ENCODE measurements at places on chromosomes 3 and 15.

GRCh38 chr3:149340310-149340933, 7.0 kb upstream of the TM4SF18 start:
- H3K36me3 ChIP-seq, result no peaks in the 10 kb centered on the region
- no peak overlapping the region for H3K27ac ChIP-seq
- peaks cover 16% of the 10 kb centered on the region for H3K27me3 ChIP-seq
- no peak overlapping the region for H3K4me3 ChIP-seq
- no peaks in the 10 kb centered on the region for H3K4me1 ChIP-seq
- DNase-seq, result no peak

- no peaks in the 10 kb centered on the region for H3K36me3 ChIP-seq
- DNase-seq, result no peak
- peaks cover 15% of the 10 kb centered on the region for H3K4me1 ChIP-seq
- no peak overlapping the region for H3K27ac ChIP-seq
- no peak overlapping the region for H3K4me3 ChIP-seq
These were observed 17.1 kb upstream of the HEG1 start for GRCh38 chr3:125072749-125073389.

DNA sequence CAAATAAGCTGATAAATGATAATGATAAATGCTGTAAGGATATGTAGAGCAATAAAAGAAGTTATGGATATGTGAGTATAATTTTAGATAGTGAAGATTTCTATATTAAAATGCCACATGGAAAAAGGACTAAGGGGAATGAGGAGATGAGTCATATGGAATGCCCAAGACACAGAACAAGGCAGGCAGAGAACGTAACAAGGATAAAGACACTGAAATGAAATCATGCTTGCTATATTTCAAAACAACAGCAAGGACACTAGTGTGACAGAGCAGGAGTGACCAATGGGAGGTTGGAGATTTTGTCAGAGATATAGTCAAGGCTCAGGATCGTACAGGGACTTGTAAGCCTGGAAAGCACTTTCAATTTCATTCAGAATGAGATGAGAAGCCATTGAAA, 621.5 kb upstream of the SEMA6D start:
- H3K27me3 ChIP-seq, result no peaks in the 10 kb centered on the region
- no peak for DNase-seq
- H3K36me3 ChIP-seq, result no peaks in the 10 kb centered on the region
- H3K27ac ChIP-seq, result no peak overlapping the region

GRCh38 chr3:23669541-23670255, 136.1 kb upstream of the UBE2E1 start:
- no peak overlapping the region for H3K4me3 ChIP-seq
- H3K4me1 ChIP-seq, result peaks cover 12% of the 10 kb centered on the region
- H3K36me3 ChIP-seq, result no peaks in the 10 kb centered on the region
- peaks cover 25% of the 10 kb centered on the region for H3K27me3 ChIP-seq
- DNase-seq, result no peak

GRCh38 chr15:24878153-24878552, 76.6 kb upstream of the SNRPN start:
- H3K27me3 ChIP-seq, result no peaks in the 10 kb centered on the region
- no peak for DNase-seq
- H3K4me3 ChIP-seq, result peak overlapping the region; percentile 61
- H3K27ac ChIP-seq, result no peak overlapping the region
- no peaks in the 10 kb centered on the region for H3K36me3 ChIP-seq

DNA sequence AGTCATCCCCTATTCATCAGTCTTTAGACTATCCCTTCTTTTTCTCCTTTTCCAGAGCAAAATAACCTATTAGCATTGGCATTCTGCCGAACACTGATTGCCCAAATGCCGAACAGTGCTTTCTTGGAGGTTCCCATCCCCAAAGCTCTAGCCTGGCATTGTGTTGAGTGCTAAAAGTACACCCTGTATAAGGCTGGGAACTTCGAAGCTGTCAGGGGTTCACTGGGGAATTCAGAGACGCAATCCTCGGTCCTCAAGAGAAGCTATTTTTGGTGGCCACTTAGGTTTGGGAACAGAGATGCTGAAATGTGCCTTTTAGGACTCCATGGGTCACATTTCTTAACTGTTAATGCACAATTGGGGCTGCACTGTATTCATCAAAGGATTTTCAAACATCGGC, 8.4 kb downstream of the FRMD5 start:
- DNase-seq, result no peak
- H3K36me3 ChIP-seq, result no peaks in the 10 kb centered on the region
- no peaks in the 10 kb centered on the region for H3K4me1 ChIP-seq
- H3K4me3 ChIP-seq, result no peak overlapping the region

DNA sequence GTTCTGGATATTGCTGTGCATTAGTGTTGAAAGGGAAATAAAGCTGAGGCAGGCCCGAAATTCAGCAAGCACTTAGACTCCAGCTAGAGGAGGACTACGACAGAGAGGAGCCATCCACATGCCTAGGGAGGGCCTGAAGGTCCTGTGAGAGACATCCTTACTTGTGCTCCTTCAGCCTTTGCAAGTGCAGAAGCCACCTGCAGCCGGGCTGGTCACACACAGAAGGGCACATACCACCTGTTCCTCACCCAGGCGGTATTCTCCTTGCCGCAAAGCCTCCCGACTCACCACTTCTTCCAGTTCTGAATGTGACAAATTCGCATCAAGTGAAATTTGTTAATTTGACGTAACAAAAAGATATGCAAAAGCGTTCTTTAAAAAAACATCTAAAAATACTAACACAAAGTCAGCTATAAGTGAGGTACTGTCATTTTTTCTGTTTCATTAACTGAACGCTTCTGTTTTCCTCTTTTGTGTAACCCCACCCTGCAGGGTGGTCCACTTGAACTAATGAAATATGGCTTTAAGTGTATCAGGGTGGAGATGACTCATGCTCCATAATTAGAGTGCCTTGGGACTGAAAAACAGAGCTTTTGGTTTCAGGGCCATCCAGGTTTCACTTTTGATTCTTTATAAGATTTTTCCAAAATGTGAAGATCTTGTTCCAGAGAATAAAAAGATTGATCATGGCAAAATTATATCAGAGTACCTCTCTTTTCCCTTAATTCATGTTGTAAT, 467.9 kb upstream of the ATP11B start:
- no peak for DNase-seq
- no peak overlapping the region for H3K4me3 ChIP-seq
- no peaks in the 10 kb centered on the region for H3K36me3 ChIP-seq
- no peak overlapping the region for H3K27ac ChIP-seq

GRCh38 chr15:91953432-91953831, 99.9 kb downstream of the SLCO3A1 start:
- peaks cover 3% of the 10 kb centered on the region for H3K4me1 ChIP-seq
- peak overlapping the region; percentile 52 for H3K27ac ChIP-seq
- peaks cover 15% of the 10 kb centered on the region for H3K27me3 ChIP-seq

GRCh38 chr3:185732782-185733181, 92.1 kb downstream of the IGF2BP2 start:
- no peaks in the 10 kb centered on the region for H3K27me3 ChIP-seq
- no peak overlapping the region for H3K4me3 ChIP-seq
- H3K4me1 ChIP-seq, result peaks cover 2% of the 10 kb centered on the region
- no peaks in the 10 kb centered on the region for H3K36me3 ChIP-seq

DNA sequence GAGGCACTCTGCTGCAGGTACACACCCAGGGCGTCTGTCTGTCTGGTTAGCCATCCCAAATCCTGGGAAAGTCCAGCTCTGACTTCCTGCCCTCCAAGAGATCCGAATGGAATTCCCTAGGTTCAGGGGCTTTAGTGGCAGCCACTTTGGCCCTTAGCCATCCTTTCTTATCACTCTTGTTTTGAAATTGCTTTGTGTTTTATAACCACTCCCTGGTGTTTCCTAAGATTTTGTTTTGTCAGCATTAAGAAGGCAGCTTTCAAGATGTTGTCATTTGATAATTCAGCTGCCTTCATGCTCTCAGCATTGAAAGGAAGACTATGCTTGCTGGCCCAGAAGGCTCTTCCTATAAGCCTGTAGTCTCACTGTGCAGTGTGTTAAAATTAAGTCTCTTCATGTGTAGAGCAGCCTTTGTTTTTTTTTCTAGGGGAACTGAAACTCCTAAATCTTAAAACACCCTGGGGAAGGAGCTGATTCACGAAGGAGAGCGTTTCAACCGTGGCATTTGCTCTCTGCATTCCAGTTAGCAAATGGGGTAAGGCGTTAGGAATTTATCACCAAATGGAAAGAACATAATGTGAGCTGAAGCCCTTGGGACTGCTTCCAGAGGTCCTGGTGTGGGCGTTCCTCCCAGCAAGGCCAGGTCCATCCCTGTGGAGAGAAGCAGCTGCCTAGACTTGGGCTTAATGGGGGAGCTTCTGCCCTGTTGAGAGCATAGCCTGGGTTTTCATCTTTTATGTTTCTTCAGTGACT, 14.2 kb upstream of the CLEC3B start:
- DNase-seq, result no peak
- peaks cover 13% of the 10 kb centered on the region for H3K4me1 ChIP-seq
- H3K4me3 ChIP-seq, result peak overlapping the region; percentile 21
- no peaks in the 10 kb centered on the region for H3K27me3 ChIP-seq
- H3K27ac ChIP-seq, result peak overlapping the region; percentile 6

DNA sequence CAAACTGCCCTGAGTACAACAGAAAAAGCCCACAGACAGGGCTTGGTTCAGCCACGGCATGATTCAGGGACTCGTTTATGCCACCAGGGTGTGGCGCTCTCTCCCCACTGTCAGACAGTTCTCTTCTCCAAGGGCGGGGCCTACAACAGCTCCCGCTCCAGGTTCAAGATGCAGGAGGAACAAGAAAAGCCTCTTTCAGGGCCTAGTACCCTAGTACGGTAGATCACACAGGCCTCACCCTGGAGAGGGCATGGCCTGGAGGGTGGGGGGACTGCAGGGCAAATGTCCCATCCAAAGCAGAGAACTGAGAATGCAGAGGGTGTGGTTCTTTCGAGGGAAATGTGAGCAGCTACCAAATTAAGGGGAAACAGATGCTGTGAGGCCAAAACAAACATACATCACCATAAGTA, 12.0 kb downstream of the MESD start:
- H3K27ac ChIP-seq, result peak overlapping the region; percentile 25
- DNase-seq, result peak; percentile 13
- no peak overlapping the region for H3K4me3 ChIP-seq
- H3K4me1 ChIP-seq, result peaks cover 30% of the 10 kb centered on the region

DNA sequence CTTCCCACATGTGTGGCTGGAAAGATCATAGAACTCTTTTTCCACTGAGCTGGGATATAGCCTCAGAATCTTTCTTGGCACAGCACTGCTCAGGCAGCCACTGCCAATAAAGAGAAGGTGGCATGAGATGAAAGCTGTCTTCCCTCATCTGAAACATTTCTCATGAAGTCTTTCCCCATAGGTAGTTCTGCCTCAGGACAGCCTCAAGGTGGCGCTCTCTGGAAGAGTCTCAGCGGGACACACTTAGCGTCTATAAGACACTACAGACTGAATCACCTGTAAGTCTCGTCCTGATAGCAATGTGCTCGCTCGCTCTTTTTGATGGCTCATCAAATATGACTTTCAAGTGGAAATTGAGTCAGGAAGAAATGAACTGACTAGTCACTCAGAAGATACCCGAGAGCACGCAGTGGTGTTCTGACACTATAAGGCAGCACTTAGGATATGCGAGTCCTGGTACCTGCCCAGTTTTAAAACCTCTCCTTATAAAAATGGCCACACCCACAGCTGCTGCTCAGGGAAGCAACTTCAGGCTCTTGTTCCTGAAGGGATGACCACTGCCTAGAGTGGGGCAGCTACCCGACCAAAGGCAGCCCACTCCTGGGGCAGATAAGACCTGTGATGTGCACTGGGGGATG, 269.5 kb downstream of the SUCLG2 start:
- H3K27ac ChIP-seq, result no peak overlapping the region
- H3K27me3 ChIP-seq, result no peaks in the 10 kb centered on the region
- peaks cover 27% of the 10 kb centered on the region for H3K4me1 ChIP-seq
- H3K36me3 ChIP-seq, result peaks cover 41% of the 10 kb centered on the region
- no peak overlapping the region for H3K4me3 ChIP-seq

- H3K36me3 ChIP-seq, result no peaks in the 10 kb centered on the region
- no peak overlapping the region for H3K27ac ChIP-seq
- no peak for DNase-seq
- H3K27me3 ChIP-seq, result peaks cover 5% of the 10 kb centered on the region
- H3K4me3 ChIP-seq, result no peak overlapping the region
These were observed 969.3 kb downstream of the FHIT start for GRCh38 chr3:60281970-60282369.

DNA sequence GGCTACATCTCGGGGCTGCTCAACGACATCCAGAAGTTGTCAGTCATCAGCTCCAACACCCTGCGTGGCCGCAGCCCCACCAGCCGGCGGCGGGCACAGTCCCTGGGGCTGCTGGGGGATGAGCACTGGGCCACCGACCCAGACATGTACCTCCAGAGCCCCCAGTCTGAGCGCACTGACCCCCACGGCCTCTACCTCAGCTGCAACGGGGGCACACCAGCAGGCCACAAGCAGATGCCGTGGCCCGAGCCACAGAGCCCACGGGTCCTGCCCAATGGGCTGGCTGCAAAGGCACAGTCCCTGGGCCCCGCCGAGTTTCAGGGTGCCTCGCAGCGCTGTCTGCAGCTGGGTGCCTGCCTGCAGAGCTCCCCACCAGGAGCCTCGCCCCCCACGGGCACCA, 17.0 kb downstream of the ANKRD63 start:
- H3K4me3 ChIP-seq, result no peak overlapping the region
- H3K4me1 ChIP-seq, result no peaks in the 10 kb centered on the region
- DNase-seq, result no peak
- H3K36me3 ChIP-seq, result no peaks in the 10 kb centered on the region
- no peak overlapping the region for H3K27ac ChIP-seq

DNA sequence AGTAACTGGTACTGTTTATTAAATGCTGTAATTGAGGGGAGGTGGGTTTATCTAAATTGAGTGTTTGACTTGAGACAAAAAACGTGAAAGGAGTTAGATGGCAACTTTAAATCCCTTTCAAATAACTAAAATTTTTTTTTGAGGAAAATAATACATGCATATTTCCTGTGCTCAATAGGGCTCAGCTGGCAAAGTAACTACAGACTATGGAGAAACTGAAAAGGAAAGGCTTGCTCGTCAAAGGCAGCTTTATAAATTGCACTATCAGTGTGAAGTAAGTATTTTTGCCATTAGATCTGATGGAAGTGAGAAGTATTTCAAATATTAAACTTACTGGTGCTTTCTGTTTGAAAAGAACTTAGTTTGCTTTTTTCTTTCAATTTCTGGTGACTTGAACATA, 72.2 kb downstream of the DZIP3 start:
- no peak overlapping the region for H3K4me3 ChIP-seq
- no peaks in the 10 kb centered on the region for H3K27me3 ChIP-seq
- no peak overlapping the region for H3K27ac ChIP-seq
- peaks cover 17% of the 10 kb centered on the region for H3K36me3 ChIP-seq

DNA sequence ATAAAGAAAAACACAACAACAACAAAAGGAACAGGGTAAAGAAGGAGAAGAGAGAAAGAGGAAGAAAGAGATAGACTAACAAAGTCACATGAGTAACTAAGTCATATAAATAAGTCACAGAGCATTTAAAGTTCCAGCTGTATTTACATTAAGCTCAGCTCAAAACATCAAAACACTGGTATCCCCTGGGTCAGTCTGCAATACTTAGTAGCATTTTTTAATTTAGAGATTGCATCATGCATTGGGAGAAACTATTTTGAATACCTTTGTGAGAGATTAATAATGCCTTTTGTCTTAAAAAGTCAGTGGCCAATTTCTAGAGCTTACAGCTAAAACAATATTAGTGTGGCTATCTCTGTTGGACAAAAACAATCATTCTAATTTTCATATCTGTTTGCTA, 78.4 kb downstream of the NEK10 start:
- H3K27me3 ChIP-seq, result no peaks in the 10 kb centered on the region
- no peak overlapping the region for H3K4me3 ChIP-seq
- H3K36me3 ChIP-seq, result no peaks in the 10 kb centered on the region
- DNase-seq, result no peak
- no peaks in the 10 kb centered on the region for H3K4me1 ChIP-seq

All from stimulated activated naive B cell treated with anti-CD40 and anti-IgM and Interleukin-4, amounts not matched to agents 10 μg/mL and 1 μg/mL and 100 μg/mL, for 72 hours (primary cell).